ENCODE measurements at places on chromosomes 4 and X. TPM values are rescaled to one million over a fixed set of nuclear protein-coding genes. Genes with fewer than 3 reads are reported as not detected.

DNA sequence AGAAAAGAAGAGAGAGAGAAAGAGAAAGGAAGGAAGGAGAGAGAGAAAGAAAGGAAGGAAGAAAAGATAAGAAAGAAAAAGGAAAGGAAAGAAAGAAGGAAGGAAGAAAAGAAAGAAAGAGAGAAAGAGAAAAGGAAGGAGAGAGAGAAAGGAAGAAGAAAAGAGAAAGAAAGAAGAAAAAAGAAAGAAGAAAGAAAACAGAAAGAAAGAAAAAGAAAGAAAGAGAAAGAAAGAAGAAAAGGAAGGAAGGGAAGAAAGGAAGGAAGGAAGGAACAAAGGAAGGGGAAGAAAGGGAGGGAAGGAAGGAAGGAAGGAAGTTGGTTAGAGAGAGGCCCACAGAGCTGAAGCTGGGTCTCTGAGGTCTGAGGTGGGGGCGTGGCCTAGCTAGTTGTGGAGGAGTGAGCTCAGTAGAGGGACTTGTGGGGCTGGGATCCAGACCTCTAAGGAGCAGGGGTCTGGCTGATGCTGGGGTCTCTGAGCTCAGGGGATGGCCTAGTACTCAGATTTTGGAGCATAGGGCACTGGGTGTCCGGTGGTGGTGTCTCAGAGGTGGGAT lies 27.1 kb upstream of the PDZD4 start:
- DNase-seq, result no peak

DNA sequence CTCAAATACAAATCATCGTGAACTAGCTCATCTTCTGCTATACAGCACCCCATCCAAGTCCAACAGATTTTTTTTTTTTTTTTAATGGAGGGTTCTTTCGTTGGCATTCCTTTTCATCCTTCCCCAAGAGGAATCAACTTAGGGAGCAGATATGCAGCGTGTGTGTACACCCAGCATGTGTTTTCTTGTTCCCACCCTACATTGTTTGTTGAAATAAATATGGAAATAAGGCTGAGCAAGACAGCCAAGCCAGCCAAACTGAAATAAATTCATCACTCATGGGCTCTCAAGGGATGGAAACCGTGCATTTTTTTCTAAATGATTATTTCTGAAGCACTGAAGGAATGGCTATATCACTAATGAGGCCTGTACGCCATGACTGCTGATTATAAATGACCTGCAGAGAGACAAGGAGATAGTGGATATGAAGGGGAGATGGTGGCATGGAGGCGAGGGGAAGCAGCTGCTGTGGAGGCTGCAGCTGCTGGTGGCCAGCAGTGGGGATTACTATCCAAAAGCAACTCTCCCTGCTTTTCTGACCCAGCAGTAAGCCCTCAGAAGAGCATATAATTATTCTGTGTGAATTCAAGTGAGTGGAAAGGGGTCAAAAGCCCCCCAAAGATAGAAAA lies 173.9 kb downstream of the MGST2 start:
- DNase-seq, result no peak

DNA sequence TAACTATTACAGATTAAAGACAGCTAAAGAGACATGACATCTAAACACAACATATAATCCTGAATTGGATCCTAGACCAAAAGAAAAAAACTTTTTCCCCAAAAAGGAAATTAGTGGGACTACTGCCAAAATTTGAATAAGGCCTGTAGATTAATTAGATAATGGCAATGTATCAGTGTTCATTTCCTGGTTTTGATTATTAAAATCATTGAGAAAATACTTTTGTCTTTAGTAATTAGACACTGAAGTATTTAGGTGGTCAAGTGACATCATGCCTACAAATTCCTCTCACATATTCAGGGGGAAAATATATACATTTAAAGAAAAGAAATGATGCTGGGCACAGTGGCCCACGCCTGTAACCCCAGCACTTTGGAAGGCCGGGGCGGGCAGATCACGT lies 10.4 kb upstream of the USO1 start:
- DNase-seq, result no peak

DNA sequence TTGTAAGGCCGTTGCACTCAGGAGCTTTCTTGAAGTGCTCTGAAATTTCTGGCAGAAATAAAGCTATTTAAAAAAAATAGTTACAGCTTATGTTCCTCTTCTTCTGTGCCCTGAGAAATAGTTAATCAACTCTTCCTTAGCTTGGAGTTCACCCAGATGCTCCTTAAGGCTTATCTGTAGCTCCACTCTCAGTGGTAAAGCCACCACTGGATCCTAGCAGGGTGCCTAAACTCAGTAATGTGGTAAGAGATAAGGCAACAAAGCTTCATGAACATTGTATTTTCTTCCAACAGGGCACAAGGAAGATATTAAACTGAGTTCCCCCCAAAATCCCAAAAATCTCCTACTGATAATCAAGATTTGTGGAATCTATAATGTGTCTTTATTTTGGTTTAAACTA lies 299.5 kb downstream of the MAPK10 start:
- DNase-seq, result no peak

- DNase-seq, result no peak
Measured at GRCh38 chr4:106305435-106306055, 10.5 kb downstream of the TBCK start.

DNA sequence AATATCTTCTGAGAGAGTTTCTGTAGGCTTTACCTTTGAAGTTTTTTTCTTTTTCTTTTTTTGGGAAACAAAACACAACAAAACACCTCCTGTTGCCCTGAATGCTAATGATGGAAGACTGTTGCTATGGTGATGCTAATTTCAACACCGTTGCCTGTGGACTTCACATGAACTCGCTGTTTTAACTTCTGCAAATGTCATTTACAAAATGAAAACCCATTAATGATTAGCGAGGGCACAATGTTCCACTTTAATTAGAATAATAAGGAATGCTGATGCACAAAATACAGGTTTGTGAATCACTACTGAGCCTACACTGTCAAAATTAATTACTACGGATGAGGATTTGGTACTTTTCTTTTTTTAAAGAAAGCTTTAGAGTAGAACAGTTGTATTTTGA lies 227.1 kb upstream of the FTHL17 start:
- DNase-seq, result no peak

DNA sequence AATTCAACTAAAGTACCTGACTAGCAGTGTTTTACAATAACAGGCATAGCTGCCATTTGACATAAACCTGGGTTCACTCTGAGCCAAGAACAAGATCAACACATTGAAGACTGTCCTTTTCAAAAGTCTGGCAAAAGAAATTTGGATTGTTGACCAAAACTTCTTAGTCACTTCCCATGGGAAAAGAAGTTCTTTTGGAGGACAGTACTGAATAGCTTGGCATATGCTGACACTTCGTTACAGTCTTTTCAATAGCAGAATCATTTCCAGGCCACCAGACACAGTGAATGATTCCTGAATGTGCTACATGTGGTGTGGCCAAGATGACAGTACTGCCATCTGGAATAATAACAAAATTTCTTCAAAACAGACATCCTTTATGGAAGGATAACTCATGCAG lies 560.3 kb downstream of the GRID2 start:
- no peak for DNase-seq

DNA sequence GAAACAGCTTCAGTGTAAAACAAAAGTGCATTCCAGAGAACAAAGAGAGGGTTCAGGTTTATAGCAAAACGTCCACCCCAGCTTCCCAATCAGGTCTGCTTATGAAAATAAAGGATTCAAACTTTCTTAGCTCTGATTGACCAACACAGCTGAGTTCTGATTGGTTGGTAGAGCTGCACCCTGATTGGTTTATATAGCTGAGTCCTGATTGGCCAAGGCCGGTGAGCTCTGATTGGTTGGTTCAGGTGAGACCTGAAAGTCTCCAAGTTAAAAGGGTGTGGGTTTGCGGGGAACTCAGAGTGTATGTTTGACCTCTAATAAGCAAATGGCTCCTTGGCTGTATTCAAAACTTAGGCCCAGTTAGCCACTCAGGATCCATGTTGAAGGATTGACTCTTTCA lies 20.9 kb downstream of the CLRN2 start:
- DNase-seq, result no peak

DNA sequence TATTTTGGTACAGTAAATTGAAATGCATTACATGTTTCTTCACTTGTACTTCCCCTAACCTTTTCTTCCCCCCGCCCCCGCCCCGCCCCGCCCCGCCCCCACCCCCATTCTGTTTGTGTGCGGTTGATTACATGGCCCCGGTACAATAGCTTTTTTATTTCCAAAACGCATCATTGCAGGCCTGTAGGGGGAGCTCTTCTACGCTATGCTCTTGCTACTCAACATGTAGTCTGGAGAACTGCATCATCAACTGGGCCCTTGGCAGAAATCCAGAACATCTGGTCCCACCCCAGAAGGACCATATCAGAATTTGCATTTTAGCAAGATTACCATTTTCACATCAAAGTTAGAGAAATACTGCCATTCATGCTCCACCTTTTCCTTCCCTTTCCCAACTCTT lies 333.3 kb upstream of the DDX53 start:
- DNase-seq, result no peak

The ITGB1BP2 gene
- total RNA-seq, result 2.4 TPM

The IRS4 gene
- not detected for total RNA-seq

The FRAS1 gene
- not detected for total RNA-seq

Measured in naive thymus-derived CD4-positive, alpha-beta T cell (primary cell).